Neuronal stem cell (in vitro differentiated cells): ENCODE measurements at places on chromosomes 2 and 18.

DNA sequence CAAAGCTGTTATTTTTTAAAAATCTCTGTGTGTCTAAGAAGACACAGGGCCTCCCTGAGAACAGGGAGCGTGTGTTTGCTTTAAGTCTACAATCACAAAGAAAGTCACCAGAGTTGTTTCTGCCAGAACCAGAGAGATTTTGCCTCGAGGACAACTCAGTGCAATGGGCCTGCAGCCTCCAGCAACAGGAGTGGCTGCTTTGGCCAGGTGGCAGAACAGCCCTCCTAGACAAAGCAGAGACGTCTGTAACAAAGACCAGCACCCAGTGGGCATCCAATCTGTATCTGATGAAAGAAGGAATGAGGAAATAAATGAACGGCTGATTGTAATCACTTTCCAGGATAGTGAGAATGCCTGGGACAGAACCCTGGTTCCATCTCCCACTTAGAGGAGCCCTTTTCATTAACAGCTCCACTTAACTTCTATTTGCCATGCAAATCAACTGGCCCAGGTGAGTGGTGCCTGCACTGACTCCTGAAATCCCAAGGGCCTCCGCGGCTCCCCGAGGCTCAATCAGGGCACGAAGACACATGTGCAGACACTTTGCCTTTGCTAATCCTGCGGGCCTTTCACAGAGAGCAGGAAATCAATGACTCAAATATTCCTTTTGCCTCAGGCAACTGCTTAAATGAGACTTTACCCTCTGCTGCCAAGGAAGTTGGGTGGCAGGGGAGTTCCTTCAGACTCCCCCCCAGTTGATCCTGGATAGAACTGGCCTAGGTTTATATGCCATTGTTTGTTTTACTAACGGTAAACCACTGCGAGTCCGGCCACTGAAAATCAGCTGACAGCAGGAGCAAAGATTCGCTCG, 146.5 kb downstream of the CABLES1 start:
- no peak for DNase-seq

DNA sequence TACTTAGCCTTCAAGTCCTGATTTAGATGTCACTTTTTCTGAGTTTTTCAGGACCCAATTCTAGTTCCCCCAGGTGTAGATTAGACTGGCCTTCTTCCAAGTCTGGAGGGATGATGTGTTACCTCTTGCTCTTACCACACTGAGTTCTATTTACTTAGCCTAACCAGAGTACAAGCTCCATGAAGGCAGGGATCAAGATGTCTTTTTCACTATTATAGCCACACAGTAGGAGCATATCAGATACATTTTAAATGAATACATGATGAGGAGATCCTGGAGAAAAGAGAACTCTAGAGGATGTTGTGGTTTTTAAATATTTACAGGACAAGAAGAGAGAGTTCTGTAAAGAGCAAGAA, 30.3 kb downstream of the TMEM87B start:
- no peak for DNase-seq

GRCh38 chr18:63143330-63143771, 176.2 kb downstream of the BCL2 start:
- no peak for DNase-seq

GRCh38 chr2:29001806-29002205, 20.7 kb downstream of the TOGARAM2 start:
- no peak for DNase-seq
